ENCODE measurements at places on chromosomes 7 and 10.

DNA sequence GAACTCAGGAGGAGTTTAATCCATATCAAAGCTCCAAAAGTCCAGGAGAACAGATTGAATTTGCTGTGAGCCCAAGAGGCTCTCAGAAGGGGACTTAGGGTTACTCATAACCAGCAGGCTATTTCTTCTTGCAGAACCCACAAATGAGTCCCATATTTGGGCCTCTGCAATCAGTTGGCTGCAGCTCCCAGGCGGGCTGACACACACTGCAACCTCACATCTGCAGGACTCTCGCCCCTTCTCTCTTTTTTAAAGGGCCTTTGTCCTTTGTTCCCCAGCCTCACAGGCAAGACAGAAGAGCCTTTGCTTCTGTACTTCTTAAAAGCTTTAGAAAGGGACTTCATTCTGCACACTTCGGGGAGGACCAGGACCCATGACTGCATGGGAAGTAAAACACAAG, 26.7 kb downstream of the CREB3L2 start:
- peak; percentile 62 for DNase-seq

DNA sequence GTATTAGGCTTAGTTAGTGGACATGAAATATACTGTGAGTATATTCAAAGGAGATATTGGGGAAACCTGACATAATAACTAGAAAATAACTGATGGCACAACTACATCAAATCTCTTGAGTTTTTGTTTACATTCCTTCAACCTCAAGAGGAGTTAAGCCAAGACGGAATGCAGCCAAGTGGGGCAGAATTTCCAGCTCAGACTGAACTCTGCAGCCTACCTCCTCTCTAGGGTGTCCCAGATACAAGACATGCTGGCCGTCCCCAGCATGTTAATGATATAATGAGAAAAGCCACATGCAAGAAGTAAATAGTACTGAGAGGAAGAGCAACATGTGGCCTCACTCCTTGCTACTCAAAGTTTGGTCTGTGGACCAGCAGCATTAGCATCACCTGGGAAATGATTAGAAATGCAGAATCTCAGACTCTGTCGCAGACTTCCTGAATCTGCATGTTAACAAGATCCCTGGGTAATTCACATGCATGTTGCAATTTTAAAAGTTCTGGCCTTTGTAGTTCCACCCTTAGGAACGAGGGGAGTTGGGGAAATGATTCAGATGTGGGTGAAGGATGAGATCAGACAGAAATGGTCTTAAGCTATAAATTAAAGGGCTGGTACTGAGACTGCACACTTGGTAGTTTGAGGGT, 118.4 kb upstream of the CACUL1 start:
- DNase-seq = no peak

DNA sequence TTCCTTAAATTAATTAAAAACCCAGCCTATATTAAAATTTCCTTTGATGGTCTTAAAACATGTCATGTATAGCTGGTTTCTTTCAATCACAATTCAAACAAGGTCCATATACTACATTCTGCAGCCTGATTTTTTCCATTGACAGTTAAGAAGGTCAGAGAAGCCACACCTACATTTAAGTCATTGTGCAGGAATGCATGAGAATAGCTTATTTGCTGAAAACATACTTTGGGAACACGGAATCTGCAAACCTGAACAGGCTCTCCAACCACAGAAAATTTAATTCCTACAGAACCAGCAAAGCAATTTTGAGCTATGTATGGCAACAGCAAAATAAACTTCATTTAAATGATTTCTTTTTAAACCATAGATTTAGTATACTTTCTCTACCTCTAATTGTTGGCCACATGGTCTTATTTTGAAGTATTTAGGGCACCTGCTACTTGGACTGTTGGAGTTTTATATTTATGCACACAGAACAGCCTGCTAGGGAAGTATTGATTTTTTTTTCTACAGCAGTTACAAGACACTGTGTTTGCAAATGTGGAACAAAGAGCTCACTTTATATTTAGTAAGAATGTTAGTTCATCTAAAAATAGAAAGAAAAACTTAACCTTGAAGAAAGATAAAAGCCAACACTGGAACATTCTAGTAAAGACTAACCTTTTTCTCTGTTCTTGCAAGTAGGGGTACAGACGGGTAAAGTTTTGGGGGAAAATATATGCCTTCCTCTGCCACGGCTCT, 240.9 kb upstream of the IMMP2L start:
- DNase-seq = no peak

DNA sequence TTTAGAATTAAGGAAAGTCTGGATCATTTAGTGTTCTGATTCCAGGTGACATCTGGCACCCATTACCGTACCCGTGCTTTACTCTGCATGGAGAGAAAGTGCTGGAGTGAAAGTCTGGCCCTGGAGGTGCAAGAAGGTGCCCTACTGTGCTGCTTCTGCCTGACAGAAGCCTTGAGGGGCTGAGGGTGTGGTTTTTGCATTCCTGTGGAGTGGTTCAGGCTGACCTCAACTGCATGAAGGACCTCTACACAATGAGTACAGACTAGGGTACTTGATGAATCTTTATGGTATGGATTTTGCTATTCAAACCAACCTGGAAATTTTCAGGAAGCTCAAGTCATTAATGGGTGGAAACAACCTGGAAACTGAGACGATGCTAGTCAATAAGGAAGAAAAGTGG, 45.1 kb upstream of the GSAP start:
- DNase-seq = no peak

- DNase-seq = peak; percentile 31
Measured at GRCh38 chr7:16484453-16485158, 19.1 kb upstream of the SOSTDC1 start.

DNA sequence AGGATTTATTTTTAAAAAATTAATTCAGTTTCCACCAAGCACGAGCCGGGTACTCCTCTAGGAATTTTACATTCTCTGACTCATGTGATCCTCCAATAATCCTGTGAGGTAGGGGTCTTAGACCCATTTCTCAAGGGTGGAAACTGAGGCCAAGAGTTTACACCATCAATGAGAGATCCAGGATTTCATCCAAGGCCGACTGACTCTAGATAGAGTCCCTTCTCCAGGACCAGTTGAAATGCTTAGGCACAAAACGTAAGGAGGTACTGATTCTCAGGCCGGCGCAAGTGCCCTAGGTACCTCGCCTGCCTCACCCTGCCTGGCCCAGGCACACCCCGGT, 95.7 kb upstream of the DUSP5 start:
- no peak for DNase-seq

DNA sequence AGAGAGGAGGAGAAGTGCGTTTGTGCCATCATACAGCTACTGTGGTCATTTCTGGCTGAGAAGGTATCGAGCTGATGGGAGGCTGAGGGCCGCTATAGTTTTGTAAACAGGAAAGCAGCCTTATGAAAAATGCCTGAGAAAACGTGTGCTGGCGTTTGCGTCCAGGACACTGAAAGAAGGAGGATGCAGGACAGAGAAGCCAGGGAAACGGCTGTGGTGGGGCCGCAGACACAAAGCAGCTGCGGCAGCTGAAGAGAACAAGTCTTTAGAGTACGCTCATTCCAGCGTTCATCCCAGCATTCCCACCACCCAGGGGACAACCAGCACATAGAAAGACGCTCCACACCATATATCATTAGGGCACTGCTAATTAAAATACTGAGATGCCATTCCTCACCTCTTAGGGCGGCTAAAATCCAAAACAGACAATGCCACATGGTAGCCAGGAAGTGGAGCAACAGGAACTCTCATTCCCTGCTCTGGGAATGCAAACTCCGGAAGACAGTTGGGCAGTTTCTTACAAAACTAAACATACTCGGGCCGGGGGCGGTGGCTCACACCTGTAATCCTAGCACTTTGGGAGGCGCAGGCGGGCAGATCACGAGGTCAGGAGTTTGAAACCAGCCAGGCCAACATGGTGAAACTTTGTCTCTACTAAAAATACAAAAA, 18.4 kb downstream of the GNA12 start:
- peak; percentile 36 for DNase-seq

DNA sequence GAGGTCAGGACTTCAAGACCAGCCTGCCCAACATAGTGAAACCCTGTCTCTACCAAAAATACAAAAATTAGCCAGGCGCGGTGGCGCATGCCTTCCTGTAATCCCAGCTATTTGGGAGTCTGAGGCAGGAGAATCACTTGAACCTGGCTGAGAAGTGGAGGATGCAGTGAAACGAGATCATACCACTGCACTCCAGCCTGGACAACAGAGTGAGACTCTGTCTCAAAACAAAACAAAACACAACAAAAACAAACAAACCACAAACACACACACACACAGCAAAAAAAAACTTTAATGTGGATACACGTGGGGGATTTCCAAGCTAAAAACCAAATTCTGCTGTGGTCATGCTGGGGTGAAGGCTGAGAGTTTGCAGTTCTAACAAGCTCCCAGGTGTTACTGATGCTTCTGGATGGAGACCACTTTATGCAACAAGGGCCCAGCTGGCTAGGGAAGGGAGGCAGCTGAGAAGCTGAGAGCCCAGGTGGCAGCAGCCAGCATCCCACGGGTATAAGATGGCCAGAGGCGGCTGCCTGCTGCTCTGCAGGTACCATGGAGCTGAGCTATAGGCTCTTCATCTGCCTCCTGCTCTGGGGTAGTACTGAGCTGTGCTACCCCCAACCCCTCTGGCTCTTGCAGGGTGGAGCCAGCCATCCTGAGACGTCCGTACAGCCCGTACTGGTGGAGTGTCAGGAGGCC, at the start of gene ZP3:
Gene ZP3, plus strand, starts transcription at position 538 of the 699 bp plus-strand sequence. Its CDS starts 15 bp downstream, at position 553.
- no peak for DNase-seq

DNA sequence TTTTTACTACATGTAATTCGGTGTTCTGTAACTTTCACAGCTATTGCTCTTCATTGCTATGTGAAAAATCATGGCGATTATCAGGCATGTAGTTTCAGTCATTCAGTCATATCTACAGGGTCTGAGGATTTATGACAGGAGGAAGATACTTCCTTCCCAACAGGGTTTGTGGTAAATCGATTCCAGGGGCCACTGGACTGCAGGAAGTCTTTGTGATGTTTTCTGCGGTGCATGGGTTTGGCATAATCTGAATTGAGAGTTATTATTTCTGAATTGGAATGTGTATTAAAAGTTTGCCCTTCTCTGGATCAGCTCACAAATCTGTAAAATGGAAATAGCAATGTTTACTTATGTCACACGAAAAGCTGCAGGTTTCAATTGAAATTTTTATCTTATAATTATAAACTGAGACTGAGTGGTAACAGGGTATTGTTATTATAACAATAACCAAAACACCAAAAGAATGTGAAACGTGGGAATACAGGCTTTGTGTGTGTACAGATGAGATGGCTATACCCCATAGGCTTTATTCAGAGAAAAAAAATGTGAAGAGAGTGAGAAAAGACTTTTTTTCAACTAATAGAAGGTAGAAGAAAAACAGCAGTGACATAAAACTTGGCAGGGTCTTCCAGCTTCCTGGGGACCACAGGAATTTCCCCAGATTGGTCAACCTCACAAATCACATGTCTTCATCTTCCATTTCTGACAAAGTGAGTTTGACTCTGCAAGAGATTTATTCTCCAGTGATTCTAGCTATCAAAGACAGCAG, 307.7 kb upstream of the NFE2L3 start:
- no peak for DNase-seq

GRCh38 chr10:68271196-68271882, 39.4 kb upstream of the ATOH7 start:
- peak; percentile 81 for DNase-seq

GRCh38 chr7:34453150-34453549, 204.9 kb upstream of the NPSR1 start:
- DNase-seq = no peak

GRCh38 chr7:24907311-24907886, 72.6 kb downstream of the OSBPL3 start:
- no peak for DNase-seq

GRCh38 chr7:101740981-101741725, 76.3 kb upstream of the CUX1 start:
- no peak for DNase-seq

DNA sequence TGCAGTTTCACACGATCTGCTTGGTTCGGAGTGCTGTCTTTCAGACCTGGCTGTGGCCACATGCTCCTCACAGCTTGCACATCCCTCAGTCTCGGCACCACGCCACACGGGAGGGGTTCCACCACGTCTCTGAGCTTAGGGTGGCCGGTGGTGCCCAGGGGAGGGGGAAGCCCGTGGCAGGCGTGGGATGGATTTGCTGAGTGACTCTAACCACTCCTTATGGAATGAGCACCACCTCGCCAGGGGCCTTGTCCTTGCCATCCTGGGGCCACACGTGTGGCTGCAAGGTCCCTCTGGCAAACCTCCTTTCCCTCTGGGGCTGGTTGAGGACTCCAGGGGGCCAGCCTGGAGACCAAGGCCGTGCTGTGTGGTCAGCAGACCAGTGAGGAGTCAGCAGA, 29.1 kb upstream of the FAM20C start:
- no peak for DNase-seq

GRCh38 chr10:76554033-76554408, 1083.6 kb downstream of the KCNMA1 start:
- no peak for DNase-seq

DNA sequence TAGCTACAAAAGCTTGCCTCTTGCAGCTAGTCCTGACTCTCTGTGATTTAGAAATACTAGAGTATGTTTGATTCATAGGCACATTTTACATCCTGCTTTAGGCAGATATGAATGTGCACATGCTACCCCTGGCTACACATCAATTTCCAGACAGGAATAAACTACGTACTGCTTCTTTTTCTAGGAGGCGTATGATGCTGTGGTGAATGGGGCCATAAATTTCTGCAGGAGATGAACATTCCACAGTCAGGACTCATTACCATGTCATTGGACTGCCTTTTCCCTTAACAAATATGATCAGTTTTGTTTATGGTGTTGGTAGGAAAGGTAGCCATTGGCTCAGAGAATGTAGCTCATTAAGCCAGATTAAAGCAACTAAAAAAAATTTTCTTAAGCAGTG, 50.1 kb upstream of the IFRD1 start:
- no peak for DNase-seq

GRCh38 chr7:99876933-99877332, at the start of gene OR2AE1:
Gene OR2AE1 (minus strand): TSS chr7:99877033. CDS start chr7:99877033, 0 bp downstream.
- DNase-seq = no peak

GRCh38 chr7:141333459-141333858, 217.8 kb upstream of the AGK start:
- peak; percentile 84 for DNase-seq

- no peak for DNase-seq
Measured at GRCh38 chr10:118495499-118495898, 99.9 kb downstream of the PRLHR start.

DNA sequence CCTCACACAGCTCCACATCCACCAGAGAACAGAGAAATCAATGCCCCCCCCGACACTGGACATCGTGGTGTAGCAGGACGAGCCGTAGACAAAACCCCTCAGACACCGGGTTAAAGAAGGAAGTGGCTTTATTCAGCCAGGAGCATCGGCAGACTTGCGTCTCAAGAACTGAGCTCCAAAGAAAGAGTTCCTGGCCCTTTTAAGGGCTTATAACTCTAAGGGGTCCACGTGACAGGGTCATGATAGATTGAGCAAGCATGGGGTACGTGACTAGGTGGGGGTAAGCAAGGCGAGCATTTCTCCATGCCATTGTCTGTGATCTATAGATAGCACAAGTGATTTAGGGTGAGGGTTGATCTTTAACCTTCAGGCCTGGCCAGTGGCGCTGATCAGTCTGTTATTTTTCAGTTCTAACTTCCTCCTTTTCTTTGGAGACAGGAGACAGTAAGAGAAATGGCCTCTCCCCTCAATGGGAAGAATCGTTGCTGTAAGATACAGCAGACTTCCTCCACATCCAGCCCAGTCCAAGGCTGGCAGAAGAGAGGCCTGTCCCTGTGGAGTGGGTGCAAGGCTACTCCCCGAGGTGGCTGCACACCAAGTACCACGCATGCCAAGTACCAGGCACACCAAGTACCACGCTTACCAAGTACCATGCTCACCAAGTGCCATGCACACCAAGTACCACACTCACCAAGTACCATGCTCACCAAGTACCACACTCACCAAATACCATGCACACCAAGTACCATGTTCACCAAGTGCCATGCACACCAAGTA, 19.5 kb upstream of the PPP2R2D start:
- no peak for DNase-seq
